Kasumi-1 (cell line): ENCODE measurements at places on chromosomes 16 and 17.

DNA sequence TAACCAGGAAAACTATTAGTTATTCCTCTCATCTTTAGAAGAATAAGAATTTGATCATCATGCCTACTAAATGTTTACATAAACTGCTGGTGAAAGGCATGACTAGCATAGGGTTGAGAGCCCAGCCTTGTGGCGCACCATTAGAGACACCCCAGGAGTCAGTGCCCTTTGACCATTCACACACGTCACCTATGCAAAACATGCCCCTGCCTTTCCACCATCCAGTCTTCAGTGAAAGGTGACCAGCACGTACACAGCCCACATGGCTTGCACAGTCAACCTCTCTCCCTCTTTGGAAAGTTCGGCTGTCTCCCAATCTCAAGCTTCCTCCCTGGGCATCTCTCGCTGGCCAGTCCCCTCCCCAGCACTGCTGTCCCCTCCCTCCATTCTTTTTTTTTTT is 150.3 kb downstream of the ENGASE start:
- no peak for DNase-seq

DNA sequence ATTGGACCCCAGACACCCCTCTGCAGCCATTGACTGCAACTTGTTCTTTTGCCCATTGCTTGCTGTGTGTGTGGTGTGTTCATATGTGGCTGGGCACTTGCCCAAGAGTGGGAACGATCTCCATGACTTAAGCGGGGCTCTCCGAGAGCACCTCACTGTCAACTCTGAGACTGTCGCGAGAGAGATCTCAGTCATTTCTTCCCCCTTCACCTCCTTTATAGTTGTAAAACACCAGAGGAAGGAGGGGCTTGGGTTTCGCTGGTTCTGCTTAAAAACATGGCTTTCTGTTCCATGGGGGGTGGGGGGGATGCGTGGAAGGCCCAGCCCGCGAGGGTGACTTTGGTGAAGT is 7.4 kb downstream of the PHOSPHO1 start:
- no peak for DNase-seq

DNA sequence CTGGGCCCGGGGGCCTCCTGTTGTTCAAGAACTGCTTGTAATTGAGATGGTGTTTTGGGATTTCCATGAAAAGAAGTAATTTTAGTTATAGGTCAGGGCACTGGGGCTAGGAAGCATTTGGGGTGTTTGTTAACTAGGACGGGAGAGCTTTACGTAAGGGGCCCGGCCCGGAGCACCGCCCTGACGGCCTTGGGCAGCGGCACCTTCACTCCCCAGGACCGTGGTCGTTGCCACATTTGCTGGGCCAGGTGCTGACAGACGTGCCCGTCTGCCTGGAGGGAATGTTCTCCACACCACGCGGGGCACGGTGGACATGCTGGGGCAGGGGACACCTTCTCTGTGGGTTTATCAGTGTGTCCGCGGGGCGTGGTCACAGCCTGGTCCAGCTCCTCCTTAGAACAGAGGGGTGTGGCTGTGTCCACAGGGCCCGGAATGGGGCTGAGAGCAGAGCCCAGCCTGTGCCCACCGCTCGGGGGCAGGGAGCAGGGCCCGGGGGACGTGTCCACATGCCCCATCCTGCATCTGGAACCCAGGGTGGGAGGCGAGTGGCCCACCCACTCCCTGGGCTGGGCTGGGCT is 57.7 kb downstream of the BAIAP2 start:
- DNase-seq = no peak

DNA sequence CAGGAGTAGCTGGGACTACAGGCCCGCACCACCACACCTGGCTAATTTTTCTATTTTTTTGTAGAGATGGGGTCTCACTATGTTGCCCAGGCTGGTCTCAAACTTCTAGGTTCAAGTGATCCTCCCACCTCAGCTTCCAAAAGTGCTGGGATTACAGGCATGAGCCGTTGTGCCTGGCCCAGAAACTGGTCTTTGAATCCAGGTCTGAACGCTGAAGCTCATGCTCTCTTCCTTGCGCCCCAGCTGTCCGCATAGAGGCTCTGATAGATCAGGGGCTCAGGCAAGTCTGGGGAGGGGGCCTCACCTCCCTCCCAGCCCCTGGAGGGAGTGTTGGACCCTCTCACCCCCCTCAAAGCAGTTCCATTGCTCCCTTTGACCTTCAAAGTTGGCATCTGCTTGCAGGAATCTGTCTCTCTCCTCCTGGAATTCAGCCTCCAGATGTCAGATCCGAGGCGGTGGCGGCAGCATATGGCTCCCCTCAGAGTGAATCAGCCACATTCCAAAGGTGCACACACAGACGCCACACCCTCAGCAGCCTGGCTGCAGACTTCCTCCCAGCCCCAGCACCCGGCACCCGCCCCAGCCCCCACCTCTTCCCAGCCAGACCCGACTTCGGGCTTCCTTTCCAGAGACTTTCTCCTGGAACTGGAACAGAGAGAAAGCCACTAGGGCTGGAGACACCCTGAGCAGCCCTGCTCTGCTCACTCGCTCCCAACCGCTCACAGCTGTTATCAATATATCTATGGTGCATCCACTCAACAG is 16.9 kb upstream of the GLIS2 start:
- DNase-seq = no peak

GRCh38 chr17:8556074-8556473 is 74.5 kb downstream of the MYH10 start:
- DNase-seq = no peak
